Stimulated activated CD4-positive, alpha-beta T cell treated with anti-CD3 and anti-CD28 coated beads, Interleukin-15, amount 100 ng/mL, for 1 hour (primary cell): ENCODE measurements at places on chromosomes 2 and 18.

DNA sequence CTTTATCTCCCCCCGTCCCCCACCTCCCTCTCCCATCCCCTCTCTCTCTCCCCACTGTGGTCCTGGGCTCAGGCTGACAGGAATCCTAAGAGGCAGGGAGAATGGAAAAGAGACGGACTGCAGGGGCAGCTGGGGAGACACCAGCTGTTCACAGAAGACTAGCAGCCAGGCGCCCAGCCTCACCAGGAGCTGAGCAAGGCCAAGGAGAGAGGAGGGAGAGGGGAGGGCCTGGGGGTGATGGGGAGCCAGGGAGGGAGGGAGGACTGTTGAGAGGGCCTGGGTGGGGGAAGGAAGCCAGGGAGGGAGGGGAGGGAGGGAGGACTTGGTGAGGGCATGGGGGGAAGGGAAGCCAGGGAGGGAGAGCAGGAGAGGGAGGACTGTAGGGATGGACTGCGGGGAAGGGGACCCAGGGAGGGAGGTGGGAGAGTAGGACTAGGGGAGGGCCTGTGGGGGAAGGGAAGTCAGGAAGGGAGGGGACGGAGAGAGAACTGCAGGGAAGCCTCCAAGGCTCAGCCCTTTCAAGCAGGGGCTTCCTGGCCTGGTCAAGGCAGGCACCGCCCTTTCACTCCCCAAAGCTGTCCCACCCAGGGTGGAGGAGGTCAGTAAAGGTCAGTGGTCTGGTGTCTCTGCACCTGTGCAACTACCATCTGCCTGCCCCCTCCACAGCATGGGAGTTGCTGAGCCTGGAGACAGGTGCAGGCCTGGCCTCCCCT lies 517.7 kb upstream of the MYT1L start:
- DNase-seq, result no peak

GRCh38 chr2:118121986-118122524 lies 33.8 kb downstream of the INSIG2 start:
- no peak for DNase-seq

DNA sequence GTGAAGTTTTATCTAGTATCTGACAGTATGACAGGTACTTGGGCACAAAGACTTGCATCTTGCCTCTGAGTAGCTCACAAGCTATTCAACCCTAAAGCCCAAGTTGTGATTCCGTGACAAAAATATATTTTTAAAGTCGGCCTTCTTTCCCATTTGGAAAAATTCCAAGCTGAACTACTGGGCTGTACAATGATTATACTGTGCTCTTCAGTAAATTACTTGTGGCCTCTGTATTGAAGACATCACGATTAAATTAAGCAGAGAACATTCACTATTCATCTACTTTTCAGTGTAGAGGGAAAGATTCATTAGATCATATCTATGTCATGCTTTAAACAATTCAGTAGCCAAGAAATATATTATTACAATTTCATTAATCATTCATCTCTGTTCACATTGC lies 282.2 kb downstream of the CDH2 start:
- no peak for DNase-seq

GRCh38 chr18:80245781-80246444 lies 1.4 kb downstream of the PARD6G start:
- no peak for DNase-seq

GRCh38 chr2:226742347-226742746 lies 57.3 kb downstream of the IRS1 start:
- no peak for DNase-seq

DNA sequence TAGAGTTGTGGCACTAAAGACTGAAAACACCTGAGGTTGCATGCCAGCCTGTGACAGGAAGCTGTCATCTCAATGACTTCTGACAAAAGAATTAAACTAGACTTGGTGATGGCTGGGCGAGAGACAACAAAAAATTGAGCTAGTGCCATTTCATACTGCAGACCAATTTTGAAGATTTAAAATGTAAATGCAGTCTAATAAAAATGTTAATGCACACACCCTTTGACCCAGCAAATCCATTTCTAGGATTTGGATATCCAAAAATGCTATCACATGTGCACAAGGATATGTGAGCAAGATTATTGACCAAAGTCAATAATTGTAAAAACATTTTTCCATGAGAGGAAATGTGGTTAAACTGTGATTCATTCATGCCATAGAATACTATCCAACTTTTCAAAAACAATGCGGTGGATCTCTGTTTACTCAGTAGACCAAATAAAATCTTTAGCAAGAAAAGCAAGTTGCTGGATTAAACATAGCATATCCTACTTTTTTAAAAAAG lies 5.6 kb downstream of the FBXO36 start:
- no peak for DNase-seq

- DNase-seq, result no peak
These were observed 18.5 kb downstream of the GKN1 start for GRCh38 chr2:68992933-68993332.

- DNase-seq, result no peak
These were observed 258.6 kb downstream of the NRXN1 start for GRCh38 chr2:50773211-50773932.

GRCh38 chr2:20755132-20755800 lies 67.6 kb downstream of the LDAH start:
- no peak for DNase-seq

DNA sequence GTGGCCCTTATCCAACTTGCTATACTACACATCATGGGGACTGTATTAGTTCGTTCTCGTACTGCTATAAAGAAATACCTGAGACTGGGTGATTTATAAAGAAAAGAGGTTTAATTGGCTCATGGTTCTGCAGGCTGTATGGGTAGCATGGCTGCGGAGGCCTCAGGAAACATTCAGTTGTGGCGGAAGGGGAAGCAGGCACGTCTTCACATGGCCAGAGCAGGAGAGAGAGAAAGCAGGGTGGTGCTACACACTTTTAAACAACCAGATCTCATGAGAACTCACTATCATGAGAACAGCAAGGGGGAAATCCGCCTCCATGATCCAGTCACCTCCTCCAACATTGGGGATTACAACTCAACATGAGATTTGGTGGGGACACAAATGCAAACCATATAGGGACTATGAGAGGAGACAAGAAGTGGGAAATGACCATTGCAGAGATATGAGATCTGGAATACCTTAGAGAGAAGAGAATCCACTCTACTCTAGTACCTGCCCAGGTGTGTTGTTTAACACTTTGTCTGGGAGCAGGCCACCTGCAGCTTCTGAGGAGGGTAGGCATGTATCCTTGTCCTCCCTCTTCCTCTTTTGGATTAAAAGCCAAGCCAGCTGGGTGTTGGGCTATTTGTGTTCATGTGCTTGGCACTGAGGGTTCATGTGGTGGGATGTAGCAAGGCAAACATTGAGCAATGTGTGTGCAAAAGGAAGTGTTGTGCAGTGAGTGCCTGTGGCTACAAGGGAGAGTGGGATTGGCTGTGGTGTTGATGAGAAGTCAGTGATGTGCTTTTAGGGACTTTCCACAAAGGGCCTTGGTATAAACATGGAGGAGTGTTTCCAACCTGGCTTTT lies 22.8 kb downstream of the TTLL4 start:
- DNase-seq, result no peak

GRCh38 chr2:74502720-74503505 lies 3.5 kb upstream of the LBX2 start:
- no peak for DNase-seq
